ENCODE measurements at places on chromosomes 11 and 22. TPM values are rescaled to one million over a fixed set of nuclear protein-coding genes. Genes with fewer than 3 reads are reported as not detected.

Gene SYCE3
- not detected for total RNA-seq

Gene GTSE1
- 48.0 TPM for total RNA-seq

Gene ABTB2
- total RNA-seq: 24.6 TPM

DNA sequence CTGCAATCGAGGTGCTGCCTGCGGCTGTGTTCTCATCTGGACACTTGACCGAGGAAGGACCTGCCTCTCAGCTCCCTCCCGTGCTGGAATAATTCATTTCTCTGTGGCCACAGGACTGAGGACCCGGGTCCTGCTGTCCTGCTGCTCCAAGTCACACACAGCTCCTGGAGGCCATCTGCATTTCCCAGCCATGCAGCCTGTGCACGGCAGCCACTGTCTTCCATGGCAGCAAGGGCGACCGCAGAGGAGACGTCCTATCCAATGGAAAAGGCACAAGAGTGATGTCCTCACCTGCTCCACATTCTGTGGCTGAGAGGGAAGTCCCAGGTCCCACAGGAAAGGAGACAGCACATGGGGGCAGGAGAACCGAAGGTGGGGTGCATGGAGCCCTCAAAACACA lies 495.8 kb downstream of the BRD1 start:
- no peak for DNase-seq
